Activated T-cell treated with anti-CD3 and anti-CD28 coated beads for 48 hours (primary cell): ENCODE measurements at places on chromosomes 2 and 18.

DNA sequence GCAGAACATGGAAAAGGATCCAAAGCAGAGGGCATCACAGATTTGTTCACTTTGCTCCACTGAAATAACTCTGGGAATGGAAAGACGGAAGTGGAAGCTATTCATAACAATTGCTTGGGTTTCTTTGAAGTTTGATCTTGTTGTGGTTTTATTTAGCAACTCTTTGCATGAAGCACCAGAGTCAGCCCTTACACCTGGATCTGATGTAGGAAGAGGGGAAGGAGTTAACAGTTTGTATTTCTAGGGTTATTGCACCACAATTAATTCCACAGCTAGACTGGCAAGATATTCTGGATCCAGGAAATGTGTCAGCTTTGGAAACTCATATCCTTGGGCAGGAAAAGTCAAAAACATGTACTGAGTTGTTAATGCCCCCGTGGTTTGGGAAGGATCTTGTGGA, 1143.4 kb downstream of the CNTNAP5 start:
- no peak for DNase-seq

DNA sequence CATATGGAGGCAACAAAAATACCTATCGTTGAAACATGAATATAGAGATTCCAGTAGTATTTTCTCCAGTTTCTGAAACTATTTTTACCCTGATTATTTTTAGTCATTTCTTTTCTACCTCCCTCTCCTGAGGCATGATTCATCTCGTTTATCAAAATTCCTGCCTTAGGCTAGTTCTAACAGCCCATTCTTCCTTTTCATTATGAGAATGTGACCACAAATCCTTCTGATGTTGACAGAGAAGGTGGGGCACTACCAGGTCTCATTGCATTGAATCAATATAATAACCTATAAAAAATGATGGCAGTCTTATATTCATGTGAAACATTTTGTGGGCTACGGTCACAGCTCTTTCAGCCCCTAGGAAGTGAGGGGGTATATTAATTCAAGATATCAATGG, 406.5 kb upstream of the UBE2E3 start:
- no peak for DNase-seq

DNA sequence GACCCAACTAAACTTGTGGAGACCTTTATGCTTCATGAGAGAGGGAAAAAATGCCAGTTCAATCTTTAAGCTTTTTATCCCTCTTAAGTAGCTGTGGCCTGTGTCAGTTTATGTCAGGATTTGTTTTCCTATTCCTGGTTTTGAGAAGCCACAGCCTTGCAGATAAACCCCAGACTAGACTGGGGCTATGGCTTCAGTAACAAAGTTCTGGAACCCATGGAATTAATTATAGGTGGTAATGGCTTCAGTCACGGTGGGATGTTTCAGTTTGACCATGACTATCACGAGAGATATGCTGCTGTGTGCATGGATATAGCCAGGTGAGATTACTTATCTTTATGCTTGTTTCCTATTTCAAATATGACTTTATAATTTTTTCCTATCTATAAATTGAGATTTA, 134.8 kb downstream of the RAPGEF4 start:
- DNase-seq: no peak

- DNase-seq: no peak
These were observed 76.5 kb upstream of the ZSWIM2 start for GRCh38 chr2:186925514-186925913.

- no peak for DNase-seq
These were observed 2.1 kb upstream of the ZBTB14 start for GRCh38 chr18:5297597-5297996.

- no peak for DNase-seq
These were observed 45.2 kb downstream of the PCBP1 start for GRCh38 chr2:70132244-70133126.

DNA sequence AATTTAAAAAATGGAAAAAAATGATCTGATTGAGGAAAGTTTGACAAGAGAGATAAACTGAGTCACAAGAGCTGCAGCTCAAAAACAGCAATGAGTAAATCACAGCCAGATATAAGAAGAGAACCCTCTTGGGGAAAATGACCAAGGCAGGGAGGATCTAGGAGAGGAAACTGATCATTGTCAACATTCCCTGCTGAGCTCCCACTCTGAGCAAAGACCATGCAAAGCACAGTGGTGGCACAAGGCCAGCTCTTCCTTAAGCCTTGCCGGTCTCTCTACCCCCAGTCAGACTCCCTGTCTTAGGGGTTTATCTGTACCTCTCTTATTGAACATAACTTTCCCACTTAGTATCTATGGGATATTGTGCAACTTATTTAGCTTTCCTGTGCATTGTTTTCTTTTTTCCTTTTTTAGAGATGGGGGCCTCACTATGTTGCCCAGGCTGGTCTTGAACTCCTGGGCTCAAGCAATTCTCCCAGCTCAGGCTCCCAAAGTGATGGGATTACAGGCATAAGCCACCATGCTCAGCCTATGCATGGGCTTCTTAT, 54.0 kb upstream of the PPP1CB start:
- no peak for DNase-seq

DNA sequence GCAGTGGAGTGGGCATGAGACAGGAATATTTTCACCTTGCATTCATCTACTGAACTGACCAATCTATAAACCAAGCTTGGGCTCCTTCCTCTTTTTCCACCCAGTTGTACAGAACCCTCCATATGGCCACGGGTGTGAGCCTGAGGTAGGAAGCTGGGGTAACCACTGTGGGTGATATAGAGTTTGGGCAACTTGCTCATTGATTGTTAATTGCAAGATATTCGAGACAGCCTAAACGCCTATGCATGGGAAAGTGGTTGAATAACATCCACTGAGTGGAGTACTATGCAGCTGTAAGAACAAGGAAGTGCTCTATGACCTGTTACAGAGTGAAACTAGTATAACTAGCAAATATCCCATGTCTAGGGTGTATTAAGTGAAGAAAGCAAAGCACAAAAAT, 7.3 kb upstream of the VAPA start:
- no peak for DNase-seq

GRCh38 chr2:24754985-24755705, 38.0 kb downstream of the PTRHD1 start:
- no peak for DNase-seq

GRCh38 chr2:101387151-101387834, at the start of gene CREG2:
Gene CREG2 (minus strand): TSS chr2:101387503. CDS start chr2:101387457, 46 bp downstream.
- DNase-seq: peak; percentile 66

DNA sequence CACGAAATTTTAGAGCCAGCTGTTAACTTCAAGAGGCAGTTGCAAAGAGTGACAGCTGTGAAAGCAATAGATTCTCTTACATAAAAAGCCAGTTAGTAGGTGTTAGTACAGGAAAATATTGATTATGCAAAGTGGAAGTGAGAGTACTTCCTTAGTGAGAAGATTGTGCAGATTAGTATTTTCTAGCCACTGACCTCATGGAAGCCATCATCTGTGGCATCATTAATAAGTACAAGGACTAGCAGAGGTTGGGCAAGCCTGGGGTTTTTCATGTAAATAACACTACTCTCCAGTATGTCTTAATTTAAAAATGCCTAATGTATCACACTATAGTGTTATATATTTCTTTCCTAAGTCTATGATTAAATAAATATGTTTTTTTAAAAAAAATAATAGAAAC, 166.2 kb upstream of the DTNA start:
- DNase-seq: no peak
